ENCODE measurements at places on chromosomes 5 and 9.
A peak's percentile ranks its signal among the peaks of the same experiment; 100 is the strongest.

GRCh38 chr9:97039514-97039860, 545 bp upstream of the CTSV start:
- DNase-seq = no peak

- no peak for DNase-seq
Observed at GRCh38 chr5:16582081-16582480, 34.7 kb downstream of the RETREG1 start.

DNA sequence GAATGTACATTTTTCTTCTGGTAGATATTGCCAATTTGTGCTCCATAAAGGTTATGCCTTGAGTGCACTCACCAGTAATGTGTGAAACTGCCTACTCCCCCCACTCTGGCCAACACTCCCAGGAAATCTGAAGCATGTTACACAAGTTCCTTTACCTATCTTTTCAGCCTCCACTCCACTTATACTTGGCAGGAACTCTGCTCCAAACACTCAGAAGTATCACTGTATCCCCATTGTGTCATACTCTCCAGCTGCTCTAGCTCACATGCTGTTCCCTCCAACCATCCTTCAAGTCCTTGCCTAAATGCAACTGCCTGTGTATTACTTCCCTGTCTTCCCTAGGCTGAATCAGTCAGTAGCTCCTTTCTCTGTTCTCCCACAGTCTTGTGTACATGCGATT, 28.3 kb downstream of the POU4F3 start:
- no peak for DNase-seq

DNA sequence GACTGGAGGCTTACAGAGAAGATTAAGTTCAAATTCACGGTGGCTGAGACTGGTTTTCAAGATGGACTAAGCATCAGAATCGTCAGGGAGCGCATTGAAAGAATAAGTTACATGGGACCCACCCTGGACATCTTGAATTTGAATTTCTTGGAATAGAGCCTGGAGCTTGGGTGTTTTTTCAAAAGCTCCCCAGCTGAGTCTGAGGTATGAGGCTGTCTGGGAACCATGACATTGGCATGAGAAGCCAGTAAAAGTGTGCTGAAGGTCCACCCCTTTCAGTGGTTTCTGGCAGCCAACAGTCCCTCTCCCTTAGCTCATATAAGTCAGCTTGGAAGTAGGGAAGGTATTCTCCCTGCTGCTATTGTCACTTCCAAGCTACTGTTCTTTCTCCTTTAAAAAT, 97.8 kb downstream of the MAST4 start:
- no peak for DNase-seq

GRCh38 chr5:139215107-139215975, 17.2 kb upstream of the SIL1 start:
- DNase-seq = no peak

- no peak for DNase-seq
Observed at GRCh38 chr9:20559231-20559890, 62.9 kb downstream of the MLLT3 start.

DNA sequence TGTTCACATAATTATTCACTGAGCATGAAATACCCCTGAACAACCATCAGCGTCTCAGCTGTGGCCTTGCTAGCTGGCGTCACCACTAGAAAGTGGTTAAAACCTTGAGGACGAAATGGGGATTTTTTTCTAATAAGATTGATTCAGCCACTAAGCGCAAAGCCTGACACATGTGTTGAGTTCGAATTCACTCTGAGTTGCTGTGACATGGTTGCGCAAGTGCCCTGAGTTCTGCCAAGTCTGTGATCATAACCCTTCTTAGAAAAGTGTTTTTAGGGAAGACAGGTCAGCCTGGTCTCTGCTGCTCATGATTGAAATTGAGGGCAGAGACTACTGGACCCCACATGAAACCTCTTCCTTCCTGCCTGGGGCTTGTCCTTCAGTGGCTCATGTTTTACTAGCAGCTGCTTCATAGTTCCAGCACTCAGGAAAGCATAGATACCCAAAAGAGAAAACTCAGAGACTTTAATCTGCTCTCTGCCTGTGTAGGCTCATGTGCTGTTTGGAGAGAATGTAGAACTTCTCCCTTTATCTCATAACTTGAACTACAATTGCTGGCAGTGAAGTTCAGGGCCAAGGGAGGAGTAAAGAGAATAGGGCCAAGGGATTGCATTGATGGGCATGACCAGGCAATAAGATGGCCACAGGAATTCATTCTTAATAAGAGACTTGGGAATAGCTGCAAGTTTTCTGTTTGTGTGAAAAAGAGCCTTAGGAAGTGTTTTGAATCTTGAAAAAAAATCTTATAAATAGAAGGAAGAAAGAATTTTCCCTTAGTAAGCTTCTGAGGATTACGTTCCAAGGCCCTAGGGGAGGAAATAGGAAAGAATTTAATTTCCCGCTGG, 66.8 kb upstream of the CXCL14 start:
- DNase-seq = no peak

DNA sequence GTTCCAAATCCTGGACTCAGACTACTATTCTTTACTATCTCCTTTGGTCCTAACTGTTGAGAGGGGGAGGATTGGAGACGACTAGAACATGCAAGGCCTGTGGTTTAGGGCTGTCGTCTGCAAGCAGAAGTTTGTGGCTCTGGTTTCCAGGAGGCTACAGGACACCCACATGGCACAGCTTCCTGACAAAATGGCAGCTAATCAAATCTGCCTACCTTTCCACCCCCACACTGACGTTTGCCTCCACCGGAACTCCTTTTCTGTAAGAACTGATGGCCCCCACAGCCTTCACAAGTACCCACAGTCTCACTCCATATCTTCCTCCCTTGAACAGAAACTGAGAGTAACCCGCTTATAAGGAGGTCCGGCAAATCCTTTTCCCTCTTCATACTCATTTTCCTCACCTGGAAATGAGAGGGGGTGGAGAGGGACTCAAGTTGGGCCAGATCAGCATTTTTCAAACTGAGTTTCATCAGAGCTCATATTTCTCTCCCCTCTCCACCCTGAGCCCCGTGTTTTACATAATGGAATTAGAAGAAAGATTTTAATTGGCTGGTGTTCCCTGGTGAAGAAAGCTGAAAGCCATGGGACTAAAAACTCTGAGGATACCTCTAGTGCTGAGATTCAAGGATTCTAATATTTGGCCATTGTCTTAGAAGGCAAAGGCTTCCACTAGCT, 5.2 kb downstream of the SLC31A2 start:
- peak; percentile 23 for DNase-seq

DNA sequence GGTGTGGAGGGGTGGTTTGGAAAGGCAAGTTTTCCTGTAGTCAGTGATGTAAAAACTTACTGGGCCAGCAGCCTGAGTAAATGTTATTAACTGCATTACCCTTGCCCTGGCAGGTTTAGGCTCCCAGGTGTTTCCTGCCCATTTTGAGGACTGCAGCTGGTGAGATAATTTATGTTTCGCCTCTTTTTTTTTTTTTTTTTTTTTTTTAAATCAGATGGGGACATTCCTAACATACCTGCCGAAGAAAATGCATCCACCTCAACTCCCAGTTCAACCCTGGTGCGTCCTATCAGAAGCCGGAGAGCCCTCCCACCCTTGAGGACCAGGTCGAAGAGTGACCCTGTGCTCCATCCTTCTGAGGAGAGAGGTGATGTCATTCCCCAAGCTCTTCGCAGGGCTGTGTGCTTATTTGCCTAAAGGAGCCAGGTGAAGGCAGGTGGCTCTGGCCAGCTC, 60.6 kb downstream of the ENTREP1 start:
- no peak for DNase-seq

DNA sequence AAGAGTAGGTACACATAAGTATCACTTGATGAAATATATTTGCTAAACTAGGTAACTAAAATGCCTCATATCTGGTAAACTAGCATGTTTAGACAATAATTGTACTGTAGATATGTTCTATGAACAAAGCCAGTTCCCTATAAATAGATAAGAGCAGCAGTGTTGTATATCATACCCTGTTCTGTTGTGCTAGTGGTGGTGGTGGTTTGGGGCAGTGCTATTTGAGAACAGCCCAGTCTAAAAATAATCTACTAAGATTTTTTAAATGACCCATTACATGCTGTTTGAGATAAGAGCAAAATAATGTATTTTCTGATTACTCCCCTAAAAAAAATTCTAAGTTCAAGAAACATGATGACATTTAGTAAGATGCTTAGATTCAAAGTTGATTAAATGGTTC, 829.2 kb upstream of the DMAC1 start:
- no peak for DNase-seq

GRCh38 chr5:43075319-43076293, 35.5 kb upstream of the ANXA2R start:
- DNase-seq = no peak

DNA sequence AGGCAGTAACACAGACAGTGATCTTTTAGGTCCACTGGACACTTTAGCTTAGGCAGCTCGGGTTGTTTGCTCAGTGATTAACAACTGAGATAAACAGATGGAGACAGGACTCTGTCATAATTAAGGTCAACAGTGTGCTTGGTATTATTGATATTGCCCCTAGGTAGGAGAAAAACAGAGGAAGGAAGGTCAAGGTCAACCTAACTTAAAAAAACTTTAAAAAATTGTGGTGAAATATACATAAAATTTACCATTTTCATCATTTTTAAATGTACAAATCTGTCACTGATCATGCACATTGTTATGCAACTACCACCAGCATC, 2.1 kb upstream of the HSPA4 start:
- no peak for DNase-seq

- no peak for DNase-seq
Observed at GRCh38 chr5:77850536-77851175, 74.5 kb upstream of the TBCA start.

- DNase-seq = no peak
Observed at GRCh38 chr9:34514401-34514800, 8.4 kb downstream of the ENHO start.

DNA sequence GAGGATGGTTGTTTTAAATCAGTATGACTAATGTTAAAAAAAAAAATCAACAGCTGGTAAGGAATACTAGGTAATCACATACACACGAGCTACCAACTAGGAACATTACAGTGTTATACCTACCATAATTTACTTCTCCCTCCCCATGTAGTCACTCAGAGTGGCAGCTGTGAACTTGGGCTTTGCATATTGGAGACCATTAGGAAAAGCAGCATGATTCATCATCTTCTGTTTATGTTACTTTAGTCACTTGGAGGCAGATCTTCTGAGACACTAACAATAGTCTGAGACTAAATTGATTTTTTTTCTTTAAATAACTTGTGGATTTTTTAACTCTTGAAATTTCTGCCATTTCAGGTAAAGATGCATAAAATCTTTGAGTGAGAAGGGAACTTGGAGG, 141.5 kb upstream of the NR4A3 start:
- DNase-seq = no peak

- no peak for DNase-seq
Observed at GRCh38 chr9:127059765-127060361, 62.6 kb downstream of the ANGPTL2 start.

GRCh38 chr5:37881359-37881758, 41.5 kb upstream of the GDNF start:
- DNase-seq = no peak

DNA sequence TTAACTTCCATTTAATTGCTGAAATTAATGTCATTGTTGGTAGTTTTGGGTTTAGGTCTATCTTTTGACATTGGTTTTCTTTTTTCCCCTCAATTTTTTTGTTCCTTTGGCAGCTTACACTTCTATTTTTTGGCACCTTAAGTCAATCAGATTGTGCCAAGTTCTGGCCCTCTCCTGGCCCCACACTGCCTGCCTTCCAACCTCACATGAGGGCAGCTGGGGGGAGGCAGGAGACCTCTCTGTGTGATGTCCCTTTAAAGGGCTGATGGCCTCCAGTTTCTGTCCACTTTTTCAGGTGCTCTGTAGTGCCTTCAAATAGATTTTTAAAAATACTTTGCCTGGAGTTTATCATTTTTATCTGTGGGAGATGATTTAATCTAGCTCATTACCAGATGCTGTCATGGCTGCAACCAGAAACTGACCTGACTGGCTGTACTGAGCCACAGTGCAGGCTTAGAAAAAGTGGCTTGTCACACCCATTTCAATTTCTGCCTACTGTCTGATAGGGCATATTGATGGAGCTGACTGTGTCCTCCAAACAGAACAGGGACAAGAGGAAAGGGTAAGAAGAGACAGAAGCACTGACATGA, 196.6 kb downstream of the FANCC start:
- no peak for DNase-seq

DNA sequence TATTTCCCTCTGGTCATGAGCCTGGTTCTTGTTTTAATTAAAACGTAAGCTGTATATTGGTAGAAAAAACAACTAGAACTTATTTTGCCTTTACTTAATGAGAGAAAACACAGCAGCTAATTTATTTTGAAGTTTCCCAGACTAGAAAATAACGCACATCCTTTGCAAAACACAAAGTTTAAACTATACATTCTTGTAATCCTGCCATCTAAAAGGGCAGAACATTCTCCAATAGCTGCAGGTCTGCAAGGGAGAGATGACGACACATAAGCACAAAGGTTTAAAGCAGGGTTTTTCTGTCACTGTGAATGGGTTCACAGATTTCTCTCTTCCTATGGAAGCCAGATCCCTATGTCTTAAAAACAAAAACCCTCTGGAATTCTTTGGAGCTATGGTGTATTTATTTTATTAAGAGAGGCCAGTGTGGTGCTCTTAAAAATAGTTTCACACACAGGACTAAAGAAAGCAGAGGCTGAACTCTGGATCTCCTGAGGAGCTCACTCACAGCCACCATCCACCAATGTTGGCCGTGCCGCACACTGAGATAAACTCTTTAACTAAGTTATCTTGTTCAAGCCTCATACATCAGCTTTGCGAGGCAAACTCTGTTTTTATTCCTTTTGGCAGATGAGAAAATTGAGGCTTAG, 82.4 kb downstream of the SNCAIP start:
- no peak for DNase-seq

- no peak for DNase-seq
Observed at GRCh38 chr5:56356121-56356835, 123.1 kb upstream of the ANKRD55 start.

GRCh38 chr5:174337276-174338184, 292.0 kb downstream of the NSG2 start:
- no peak for DNase-seq

GRCh38 chr9:532707-533106, 308.8 kb upstream of the DMRT1 start:
- DNase-seq = no peak

DNA sequence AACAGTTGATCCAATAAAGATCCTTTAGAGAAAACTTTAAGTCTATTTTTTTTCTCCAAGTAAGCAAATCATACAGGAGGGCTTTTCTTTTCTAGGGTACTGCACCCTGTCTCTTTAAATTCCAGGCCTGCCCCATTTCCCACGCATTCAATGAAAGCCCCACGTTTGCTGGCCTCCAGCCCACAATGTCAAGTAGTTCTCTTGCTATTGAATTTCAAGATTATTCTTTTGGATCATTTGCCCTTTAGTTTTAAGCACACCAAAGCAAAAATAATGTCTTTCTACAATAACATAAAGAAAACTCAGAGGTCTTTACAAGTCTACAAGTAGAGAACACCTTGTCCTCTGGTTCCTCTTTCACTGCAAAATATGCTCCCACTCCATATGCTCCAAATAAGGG, 15.6 kb downstream of the MLLT3 start:
- no peak for DNase-seq

- no peak for DNase-seq
Observed at GRCh38 chr5:69033690-69034089, 60.1 kb upstream of the SLC30A5 start.
